ENCODE measurements at places on chromosomes 2 and 18. TPM values are rescaled to one million over a fixed set of nuclear protein-coding genes. Genes with fewer than 3 reads are reported as not detected.

The EPB41L3 gene
- 10.5 TPM for total RNA-seq

The EN1 gene
- total RNA-seq, result not detected

The SIX2 gene
- 0.65 TPM for total RNA-seq

The LTBP1 gene
- 90.4 TPM for total RNA-seq

The TOGARAM2 gene
- 38.0 TPM for total RNA-seq

The MTCL1 gene
- 7.0 TPM for total RNA-seq

The CYP1B1 gene
- total RNA-seq, result 19.6 TPM

The GAL3ST2 gene
- not detected for total RNA-seq

The CERS6 gene
- 65.7 TPM for total RNA-seq

The HSBP1L1 gene
- 12.5 TPM for total RNA-seq

The CHRNG gene
- not detected for total RNA-seq

The ALPP gene
- not detected for total RNA-seq

The MEP1B gene
- total RNA-seq, result not detected

The KCNG2 gene
- total RNA-seq, result not detected

The CFC1 gene
- total RNA-seq, result not detected

GRCh38 chr2:233118648-233119000 lies 58.5 kb downstream of the INPP5D start:
- no peak for DNase-seq

DNA sequence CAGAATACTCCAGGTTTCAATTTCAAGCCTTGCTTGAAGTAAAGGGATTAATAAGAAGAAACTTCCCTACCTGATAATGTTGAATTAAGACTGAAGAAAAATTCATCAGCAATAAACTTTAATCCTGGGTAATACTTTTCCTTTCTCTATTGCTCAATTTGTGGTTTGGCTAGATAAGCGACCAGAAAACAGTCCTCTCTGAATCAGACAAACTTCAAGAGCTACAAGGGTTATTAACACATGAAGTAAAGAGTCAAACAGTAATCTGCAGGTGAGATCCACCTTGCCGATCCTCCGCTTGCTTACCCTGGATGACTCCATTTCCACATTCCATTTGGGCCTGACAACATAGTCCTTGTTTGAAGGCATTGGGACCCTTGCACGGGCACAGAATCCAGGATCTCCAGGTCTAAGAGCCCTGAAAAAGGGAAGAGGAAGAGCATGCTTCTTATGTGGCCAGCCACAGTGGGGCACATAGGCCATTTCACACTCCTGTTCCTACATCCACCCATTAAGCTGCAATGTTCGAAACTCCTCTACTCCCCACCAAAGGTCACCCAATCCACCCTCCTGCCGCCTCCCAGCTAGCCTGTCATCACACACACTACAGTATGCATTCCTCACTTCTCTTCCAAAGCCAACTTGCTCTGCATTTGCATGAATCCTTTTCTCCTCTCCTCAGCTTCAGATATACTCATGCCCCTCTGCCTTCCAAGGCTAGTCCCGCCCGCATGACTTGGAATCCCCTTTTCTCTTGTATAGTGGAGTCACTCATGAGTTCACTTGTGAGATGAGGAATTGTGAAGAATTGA lies 39.8 kb downstream of the IWS1 start:
- no peak for DNase-seq

GRCh38 chr2:71607151-71607889 lies 154.0 kb downstream of the DYSF start:
- DNase-seq, result no peak

DNA sequence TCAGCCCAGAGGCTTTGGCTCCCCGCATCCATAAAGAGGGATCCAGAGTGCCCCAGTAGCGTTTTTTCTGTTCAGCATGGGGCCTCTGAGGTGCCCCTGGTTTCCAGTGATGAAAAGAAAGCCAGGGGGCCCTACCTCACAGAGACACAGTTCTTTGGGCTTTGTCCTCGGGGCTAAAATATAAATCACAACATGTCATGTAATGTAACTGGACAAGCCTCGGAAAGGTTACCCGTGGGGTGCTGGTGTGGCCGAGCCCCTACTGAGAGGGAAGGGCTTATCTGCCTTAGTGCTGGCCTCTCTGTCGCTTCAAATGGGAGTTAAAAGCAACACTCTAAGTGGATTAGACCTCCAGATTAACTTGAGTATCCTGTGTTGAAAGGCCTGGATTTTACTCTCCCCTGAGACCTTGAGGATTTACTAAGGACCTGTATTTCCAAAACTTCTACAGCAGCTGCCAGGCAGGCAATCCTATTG lies 251.6 kb upstream of the APCDD1 start:
- no peak for DNase-seq

DNA sequence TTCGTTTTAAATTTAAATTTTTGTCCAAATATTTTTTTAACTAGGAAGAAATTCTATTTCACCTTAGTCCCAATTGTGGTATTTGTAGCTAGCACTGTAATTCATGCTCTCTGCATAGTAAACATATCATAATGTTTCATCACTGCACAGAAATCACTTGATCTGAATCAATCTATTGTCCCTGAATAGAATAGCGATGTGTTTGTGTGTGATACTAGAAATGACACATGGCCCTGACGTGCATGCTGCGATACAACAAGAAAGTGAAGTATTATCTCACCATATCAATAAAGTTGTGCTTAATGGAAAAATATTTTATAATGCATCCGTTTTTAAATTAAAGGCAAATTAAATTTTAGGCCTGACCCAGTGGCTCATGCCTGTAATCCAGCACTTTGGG lies 10.0 kb downstream of the TTL start:
- no peak for DNase-seq

- no peak for DNase-seq
These were observed 525.9 kb downstream of the TMEM182 start for GRCh38 chr2:103287746-103288145.

DNA sequence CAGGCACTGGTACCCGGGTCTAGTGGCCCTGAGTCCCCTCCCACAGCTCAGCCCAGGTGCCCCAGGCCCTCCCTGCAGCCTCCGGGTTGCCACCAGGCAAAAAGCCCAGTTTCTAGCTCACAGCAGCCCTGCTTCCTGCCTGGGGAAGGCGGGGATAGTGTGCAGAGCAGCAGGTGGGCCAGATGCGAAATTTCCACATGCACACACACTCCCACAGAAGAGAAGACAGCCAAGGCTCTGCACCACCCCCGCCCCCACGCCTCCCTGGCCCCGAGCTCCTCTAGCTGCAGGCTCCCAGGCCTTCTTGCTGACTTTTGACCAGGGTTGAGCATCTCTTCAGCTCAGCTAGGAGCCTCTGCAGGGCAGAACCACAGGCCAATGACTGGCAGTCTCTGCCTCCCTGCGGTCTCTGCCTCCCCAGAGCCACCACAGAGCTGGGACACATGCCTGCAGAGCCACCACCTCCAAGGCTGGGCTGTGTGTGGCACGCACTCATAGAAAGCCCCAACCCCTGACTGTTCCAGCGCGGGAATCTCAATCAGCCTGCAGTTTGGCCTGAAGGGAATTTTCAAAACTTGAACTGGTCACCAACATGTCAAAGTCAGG lies 7.2 kb downstream of the SLC66A2 start:
- no peak for DNase-seq

DNA sequence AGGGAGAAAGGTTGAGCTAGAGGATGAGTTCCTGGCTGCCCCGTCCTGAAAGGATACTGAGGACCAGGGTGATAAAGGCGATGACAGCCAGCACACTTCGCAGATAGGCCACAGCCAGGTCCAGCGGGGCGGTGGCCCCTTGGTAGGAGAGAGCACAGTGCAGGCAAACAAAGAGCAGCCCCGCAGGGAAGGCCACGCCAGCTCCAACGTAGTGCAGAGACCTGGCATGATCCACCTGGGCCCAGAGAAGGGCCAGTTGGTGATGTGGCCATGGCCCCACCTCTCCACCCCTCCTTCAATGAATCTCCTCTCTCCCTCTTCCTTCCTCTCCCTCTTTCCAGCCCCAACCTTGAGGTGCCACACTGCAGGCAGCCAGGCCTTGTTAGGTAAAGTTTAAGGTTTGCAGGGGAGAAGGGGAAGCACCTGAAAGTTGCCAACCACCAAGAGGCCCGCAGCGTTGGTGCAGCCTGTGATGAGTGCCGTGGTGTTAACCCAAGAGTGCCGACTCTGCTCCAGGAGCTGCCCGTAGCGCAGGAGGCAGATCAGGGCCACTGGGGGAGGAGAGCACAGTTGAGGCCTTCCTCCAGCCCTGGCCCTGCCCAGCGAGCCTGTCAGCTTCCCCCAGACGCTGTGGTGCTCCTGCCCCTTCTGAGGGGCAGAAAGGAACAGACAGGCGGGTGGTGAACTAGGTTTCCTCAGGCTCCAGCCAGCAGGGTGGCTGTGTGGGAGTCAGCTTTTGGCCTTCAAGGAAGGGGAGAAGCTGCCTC lies 2.8 kb downstream of the TMEM150A start:
- no peak for DNase-seq

DNA sequence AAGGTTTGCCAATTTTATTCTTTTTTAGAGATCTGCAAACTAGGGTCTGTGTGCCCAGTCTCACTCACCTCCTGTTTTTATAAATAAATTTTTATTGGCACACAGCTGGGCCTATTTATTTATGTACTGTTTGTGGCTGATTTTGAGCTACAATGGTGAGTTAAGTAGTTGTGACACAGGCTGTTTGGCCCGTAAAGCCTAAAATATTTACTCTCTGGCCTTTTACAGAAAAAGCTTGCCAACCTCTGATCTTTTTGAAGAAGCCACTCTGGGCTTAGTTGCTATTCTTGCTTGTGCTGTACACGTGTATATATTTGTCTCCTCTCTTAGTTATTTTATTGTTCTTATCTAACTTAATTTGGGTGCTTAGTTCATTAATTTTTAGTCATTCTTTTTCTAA lies 14.5 kb downstream of the NAB1 start:
- no peak for DNase-seq

- no peak for DNase-seq
These were observed 211.8 kb downstream of the LTBP1 start for GRCh38 chr2:33158482-33159003.

- no peak for DNase-seq
These were observed 152.4 kb upstream of the KCTD1 start for GRCh38 chr18:26700728-26701127.

DNA sequence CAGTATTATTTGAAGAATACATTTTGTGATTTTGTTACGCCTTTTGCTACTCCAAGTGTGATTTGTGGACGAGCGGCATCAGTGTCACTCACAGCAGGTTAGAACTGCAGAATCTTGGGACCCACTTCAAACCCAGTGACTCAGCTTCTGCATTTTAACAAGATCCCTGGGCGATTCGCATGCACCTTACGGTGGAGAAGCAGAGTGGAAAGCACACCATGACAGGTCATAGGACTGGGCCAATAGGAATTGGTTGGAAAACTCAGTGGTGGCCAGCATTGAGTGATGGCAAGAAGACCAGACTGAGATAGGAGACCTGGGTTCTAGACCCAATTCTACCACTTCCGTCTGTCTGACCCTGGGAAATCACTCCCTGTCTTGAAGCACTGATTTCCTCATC lies 26.3 kb downstream of the CTLA4 start:
- DNase-seq, result no peak

DNA sequence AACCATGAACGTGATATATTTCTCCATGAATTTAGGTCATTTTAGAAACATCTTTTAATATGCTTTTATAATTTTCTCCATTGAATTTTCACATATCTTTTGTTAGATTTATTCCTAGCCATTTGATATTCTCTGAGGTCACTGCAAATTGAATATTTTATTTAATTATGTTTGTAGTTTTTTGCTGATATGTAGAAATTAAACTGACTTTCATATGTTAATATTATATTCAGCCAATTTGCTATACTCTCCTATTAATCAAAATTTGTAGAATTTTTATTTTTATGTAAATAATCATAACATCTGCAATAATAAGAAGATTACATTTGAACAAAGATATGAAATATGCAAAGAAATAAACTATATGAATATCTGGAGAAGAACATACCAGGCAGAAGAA lies 46.9 kb downstream of the RMDN2 start:
- no peak for DNase-seq

DNA sequence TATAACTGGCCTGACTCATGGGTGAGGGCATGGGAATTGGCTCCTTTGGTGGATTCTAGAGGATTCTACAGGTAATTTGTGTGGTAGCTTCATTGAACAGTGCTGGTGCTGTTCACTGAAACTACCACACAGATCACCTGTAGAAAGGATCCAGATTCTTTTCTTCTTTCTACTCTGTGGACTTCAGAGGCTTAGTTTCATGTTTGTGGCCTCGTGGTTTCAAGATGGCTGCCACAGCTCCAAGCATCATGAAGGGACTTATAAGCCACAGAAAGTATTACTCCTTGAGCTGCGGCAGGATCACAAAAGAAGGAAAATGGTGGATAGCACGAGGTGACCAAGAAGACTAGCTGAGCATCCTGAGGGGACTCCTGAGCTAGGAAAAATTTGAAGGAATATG lies 88.9 kb downstream of the ADCYAP1 start:
- no peak for DNase-seq

- DNase-seq, result no peak
These were observed 63.6 kb downstream of the CIB4 start for GRCh38 chr2:26577442-26578112.

DNA sequence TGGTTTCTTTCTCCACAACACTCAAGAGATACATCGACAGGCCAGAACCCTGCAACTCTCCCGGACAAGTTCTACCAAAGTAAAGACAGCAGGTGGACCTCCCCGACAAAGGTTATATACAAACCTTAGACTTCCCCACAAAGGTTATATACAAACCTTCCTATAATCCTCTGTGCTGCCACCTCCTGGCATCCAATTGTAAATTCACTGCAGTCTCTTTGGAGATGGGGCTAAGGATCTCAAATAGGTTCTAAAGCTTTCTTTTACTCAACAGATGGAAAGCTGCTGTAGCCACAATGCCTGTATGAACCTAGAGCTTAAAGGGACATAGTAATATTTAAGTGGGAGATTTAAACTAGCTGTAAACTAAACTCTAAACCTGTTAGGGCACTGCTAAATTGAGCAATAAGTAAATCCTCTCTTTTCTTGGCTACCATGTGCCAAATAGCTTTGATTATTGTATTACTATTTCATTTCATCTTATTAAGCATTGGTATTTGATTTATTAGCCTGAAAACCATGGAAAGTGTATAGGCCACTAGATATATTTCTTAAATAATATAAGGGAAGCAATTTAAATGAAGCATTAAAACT lies 9.8 kb upstream of the MREG start:
- DNase-seq, result no peak

DNA sequence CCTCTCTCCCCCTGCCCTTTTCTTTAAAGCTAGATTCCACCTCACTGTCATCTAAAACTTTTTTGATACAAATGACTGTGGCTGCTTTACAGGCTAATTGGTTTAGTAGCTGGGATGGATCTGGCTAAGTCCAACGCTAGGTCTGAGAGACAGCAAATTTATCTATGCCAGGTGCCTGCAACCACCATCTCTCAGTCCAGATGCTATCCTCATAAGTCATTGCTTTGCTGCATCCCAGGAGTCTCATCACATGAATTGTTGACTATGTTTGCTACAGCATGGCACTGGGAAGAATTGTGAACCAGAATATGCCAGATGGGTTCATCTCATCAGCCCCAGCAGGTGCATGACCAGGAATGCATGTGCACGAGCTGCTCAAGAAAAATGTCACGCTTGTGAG lies 100.0 kb upstream of the PID1 start:
- DNase-seq, result no peak

GRCh38 chr18:52220062-52220591 lies 119.9 kb upstream of the DCC start:
- no peak for DNase-seq

Data from Right ventricle myocardium inferior (tissue), 1 donor.